ENCODE measurements at places on chromosomes 11 and 22.

DNA sequence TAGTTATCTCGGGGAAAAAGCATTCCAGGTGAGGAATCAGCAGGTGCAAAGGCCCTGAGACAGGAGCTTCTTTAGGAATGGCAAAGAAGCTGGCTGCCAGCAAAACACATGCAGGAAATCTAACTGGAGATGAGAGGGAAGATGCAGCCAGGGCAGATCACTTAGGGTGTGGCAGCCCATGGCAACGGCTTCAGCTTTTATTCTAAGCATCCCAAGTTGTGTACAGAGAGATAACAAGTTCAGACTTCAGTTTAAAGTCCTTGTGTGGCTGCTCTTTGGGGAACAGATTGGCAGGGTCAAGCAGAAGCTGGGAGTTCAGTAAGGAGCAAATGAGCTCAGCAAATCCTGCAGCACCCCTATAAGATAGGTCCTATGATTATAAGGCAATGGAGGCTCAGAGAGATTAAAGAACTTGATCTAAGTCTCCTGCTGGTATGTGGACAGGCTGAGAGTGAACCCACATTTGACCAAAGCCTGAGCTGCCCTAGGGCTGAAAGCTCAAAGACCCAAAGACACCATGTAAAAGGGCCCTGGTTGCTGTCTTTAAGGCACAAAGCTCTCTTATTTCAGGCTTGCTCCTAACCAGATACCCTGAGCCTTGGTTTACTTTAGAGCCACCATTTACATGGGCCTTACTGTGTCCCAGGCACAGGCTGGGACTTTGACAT, 466.8 kb downstream of the SOX6 start:
- no peak for DNase-seq

- no peak for DNase-seq
Observed at GRCh38 chr11:96367342-96367741, 22.4 kb downstream of the CCDC82 start.

DNA sequence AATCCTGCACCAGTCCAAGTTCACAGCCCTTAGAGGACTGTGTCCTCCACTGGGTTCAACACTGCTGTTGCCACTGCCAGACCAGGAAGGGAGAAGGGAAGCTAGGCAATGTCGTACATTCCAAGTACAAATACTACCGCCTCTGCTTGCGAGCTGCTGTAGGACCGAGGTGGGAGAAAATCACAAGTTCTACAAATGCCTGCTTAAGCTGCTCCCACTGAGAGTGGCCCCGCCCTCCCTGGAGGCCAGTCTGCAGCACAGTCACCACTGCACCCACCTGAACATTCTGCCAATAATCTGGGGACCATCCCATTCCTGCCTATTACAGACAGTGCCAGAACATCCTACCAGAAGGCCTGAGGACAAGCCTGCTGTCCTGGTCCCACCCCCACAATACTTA, 707.5 kb upstream of the ANO5 start:
- no peak for DNase-seq

- no peak for DNase-seq
Observed at GRCh38 chr11:43327987-43328386, 16.2 kb downstream of the API5 start.

DNA sequence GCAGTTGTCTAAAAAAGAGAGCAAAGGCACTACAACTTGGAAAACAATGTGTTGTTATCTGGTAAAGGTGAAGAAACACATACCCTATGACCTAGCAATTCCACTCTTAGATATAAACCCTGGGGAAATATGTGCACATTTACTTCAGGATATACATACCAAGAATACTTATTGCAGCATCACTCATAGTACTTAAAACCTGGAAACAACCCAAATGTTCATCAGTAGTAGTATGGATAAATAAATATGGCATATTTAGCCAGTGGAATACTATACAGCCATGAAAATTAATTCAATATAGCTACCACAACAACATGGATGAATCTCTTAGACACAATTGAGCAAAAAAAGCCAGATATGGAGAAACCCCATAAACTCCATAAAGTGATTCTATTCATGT, 26.1 kb upstream of the MICAL2 start:
- no peak for DNase-seq

- no peak for DNase-seq
Observed at GRCh38 chr22:36160499-36160942, at the start of gene APOL3. TSS of gene APOL3 (minus strand) at chr22:36160755. CDS start at chr22:36149055, 11,700 bp downstream.

GRCh38 chr11:128103278-128103873, 484.0 kb downstream of the ETS1 start:
- DNase-seq: no peak

DNA sequence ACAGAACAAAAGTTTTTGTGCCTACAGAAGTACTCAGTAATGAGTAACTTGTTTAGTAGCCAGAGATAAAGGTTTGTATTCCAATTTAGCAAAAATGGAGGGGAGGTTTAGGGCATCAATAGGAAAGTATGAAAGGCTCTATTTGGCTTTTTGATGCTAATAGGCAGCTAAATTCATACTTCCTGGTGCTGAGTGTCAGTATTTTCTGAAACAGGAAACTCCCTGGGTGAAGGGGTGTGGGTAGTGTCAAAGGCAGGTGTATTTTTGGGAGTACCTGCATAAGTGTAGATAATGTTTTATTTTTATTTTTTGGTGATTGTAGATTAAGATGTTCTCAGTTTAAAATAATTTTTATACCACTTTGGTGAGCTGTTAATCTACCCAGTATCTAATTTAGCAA, 29.3 kb upstream of the MMP7 start:
- no peak for DNase-seq

Measured in KG1 (cell line).